ENCODE measurements at places on chromosomes 6 and 20.

DNA sequence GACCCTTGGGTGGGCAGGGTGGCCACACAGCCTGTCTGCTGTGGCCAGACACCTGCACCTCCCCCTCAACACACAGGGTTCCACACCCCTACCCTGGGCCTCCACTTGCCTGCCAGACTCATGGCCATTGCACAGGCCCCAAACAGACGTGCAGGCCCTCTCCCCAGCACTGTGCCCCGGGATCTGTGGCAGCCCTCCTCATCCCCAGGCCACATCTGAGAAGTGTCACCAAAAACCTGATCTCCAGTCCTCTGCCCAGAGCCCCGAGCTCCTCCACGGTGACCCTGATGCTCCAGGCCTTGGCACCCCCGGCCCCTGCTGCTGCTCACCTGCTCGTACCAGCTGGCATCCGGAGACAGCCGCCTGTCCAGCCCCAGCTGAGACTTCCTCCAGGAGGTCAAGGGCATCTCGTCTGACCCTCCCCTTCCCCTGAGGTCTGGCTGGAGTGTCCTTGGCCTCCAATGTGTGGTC is 160.1 kb downstream of the DLL1 start:
- DNase-seq, result no peak

GRCh38 chr6:150336299-150336698 is 32.5 kb upstream of the IYD start:
- peak; percentile 62 for DNase-seq

GRCh38 chr6:150723857-150724256 is 124.2 kb downstream of the PLEKHG1 start:
- DNase-seq, result no peak

GRCh38 chr6:7134999-7135745 is 27.4 kb downstream of the RREB1 start:
- no peak for DNase-seq

- no peak for DNase-seq
Measured at GRCh38 chr6:160048471-160048870, 73.1 kb upstream of the SLC22A1 start.

DNA sequence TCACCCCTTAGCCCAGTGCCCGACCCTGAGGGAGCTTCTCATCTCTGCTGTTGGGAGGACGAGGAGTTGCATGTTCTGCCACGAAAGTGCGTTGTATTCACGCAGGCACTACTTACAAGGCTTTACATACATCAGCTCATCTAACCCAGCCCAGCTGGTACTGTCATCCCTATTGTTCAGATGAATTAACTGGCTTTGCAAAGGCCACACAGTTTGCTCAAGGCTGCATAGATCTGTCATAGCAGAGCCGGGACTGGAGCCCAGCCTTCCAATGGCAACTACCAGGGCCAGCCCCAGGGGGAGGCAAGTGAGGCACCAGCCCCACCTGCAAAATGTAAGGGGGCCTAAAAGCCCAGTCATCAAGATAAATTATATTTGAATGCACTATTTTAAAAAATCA is 257.6 kb downstream of the NFATC2 start:
- DNase-seq, result no peak

GRCh38 chr6:87828044-87828443 is 126.0 kb upstream of the AKIRIN2 start:
- no peak for DNase-seq

GRCh38 chr6:79461205-79461604 is 76.0 kb downstream of the LCA5 start:
- no peak for DNase-seq

DNA sequence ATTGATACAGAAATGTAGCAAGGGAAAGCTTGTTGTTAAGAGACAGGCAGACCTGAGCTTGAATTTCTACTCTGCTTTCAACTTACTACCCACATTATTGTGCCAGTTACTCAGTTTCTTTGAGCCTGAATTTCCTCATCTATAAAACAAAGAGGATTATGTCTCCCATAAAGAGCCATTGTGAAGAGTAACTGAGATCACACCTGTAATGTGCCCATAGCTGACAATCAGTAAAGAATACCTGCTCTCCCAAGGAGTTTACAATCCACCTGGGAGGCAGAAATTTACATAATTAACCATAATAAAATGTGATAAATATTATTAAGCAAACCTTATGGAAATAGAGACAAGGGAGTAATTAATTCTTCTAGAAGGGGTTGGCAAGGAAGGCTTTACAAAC is 204.9 kb downstream of the EPM2A start:
- no peak for DNase-seq

GRCh38 chr20:38073307-38074071 is 39.9 kb downstream of the RPRD1B start:
- DNase-seq, result peak; percentile 94

DNA sequence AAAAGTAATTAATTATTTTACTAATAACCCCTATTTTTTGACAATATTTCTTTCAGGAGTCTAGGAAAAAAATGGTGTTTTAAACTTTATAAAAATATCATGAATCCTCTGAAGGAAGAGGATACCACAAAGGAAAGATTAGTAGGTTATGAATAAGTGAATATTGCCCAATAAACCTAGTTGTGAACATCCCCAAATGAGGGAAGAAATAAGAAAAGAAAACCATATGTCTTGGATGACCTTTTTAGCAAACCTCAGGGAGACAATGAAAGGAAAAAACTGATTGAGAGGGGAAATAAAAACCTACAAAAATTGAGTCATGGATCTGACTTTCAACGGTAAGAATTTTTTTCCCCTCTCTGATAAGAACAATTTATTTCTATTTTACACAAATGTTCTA is 34.4 kb downstream of the TENT5A start:
- DNase-seq, result no peak

DNA sequence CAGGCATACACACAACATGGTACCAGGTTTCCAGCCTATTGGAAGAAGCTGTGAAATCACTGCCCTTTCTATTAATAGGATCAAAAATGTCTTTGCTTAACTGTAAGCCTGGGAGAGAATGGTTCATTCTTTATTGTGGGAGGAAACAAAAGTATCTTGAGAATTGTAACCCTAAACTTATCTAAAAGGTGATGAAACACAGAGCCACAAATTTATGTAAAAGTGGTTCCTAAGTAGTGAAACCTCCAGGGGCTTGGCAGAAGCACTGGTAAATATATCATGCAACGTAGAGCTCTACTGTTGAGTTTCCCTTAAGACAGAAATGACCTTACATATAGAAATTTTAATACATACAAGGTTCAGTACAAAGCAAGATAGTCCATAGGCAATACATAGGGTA is 17.2 kb upstream of the NOX3 start:
- DNase-seq, result peak; percentile 78
